ENCODE measurements at places on chromosomes 2 and 18.

- DNase-seq, result no peak
Measured at GRCh38 chr2:191533693-191534180, 144.2 kb upstream of the NABP1 start.

GRCh38 chr18:523561-523960 lies 23.1 kb upstream of the COLEC12 start:
- DNase-seq, result no peak

DNA sequence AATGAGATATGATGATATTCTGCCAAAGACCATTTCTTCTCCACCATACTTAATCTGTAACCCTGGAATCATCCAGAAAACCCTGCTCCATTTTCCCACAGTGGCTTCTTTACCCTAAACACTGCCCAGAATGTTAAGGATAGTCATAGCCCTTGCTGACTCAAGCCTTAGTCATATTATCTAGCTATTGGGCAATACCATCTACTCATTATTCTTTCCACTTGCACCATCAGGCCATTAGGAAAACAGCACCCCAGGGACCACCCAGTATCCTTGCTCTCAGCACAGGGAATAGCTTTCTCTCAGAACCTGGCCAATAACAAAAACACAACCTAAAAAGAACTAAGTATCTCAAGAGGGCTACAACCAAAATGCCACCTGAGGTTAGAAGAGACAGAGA lies 445.7 kb upstream of the SLC14A2 start:
- DNase-seq, result no peak

DNA sequence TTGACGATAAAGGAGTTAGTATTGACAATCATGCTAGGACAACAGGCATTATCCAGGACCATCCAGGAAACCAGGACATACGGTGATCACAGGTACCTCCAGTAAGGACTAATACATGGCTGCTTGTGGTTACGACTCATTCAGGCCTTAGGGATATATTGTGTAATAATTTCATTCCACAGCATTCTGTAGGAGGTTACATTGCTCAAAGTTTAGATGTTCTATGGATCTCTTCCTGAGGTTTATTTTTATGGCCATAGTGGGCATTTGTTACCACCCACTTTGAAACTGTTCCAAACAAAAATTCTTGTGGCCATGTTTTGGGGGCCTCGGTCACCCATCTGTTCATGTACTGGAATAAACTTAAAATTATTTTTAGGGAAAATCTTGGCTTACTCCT lies 431.6 kb downstream of the METTL4 start:
- DNase-seq, result no peak
